ENCODE measurements at places on chromosomes 7 and 10.

DNA sequence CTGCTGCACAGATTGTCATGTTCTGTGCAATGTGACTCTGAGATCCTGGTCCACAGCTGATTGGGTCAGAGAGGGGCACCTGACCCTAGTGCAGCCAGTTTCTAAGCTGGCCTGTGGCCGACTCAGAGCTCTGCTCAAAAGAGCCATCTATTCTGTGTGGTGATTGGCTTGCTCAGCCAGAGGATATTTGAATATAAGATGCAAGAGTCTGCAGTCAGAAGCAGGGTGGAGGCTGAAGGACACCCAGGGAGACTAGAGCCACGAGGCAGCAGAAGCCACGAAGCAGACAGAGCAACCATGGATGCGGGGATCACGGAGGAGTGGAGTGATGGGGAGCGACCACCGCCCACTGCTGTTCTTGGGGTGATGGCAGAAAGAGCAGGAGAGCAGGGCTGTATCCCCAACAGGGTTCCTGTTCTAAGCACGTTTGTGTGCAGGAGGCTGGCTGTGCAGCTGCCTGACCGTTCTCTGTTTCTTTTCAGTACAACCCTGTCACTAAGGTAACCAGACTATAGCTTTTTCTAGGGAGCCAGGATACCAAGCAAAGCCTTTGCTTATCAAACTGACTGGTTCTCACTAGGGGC, 19.5 kb upstream of the RHEB start:
- DNase-seq, result no peak

DNA sequence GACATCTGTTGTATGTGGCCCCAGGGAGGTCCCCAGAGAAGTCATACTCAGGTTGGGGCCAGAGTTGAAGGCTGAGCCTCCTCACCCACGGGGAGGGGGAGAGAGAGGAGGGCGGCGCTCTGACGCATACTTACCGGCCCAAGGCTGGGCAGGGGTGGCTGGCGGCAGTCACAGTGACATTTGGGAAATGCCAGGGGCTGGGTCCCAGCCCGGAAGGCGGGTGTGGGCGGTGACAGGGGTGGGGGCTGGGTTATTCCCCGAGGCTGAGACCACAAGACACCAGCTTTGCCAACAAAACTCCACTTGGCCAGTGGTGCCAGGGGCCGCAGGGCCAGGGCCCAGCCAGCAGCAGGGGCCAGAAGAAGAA, 41.1 kb downstream of the RASGEF1A start:
- DNase-seq, result no peak

DNA sequence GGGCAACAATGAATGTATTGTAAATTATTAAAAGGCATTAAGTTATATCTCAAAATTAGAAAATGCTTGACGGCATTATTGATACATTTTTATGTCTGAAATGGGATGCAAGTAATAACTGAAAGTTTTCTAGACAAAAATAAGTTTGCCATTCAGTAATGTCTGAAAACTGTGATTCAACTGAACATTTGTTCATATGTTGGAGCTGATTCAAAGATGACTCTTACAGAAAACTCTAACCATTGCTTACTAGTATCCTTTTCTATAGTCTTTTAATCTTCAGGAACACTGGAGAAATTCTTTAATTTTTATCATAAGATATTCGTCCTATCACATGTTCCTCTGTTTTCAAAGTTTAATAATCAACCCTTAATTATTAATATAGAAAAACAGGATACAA, 71.1 kb upstream of the TFEC start:
- no peak for DNase-seq

DNA sequence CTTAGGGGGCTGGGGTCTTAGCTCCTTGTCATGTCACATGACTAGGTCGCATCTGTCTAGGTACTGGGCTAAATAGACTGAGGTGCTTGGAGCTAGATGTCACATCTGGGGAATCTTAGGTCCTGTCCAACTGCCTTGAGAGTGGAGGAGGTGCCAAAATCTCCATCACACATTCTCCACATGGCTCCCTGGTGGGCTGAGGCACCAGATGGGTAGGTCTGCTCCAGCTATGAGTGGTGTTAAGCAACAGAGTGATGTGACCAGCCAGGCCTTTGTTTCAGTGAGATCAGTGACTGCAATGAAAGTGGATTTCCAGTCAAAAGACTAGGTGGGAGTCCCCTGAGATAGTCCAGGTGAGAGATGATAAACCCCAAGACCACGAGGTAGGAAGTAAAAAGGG, 251.8 kb downstream of the BMPER start:
- DNase-seq, result no peak

DNA sequence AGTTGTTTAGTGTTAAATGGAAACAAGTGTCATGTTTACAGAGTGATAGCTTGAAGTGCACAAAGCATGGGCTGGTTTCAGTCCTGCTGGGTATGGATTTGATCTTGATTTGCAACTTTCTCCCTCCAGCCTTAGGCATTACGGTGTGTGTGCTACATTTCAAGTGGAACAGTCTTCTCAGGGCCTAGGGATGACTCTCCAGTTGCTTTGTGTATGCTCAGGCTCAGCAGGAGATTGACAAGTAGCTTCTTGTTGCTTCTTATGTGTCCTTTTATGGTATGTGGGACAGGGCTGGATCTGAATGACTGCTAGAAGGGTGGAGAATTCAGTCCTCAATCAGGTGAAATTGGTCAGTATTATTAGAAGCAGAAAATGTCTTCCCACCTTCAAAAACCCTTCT, 51.3 kb upstream of the PLEKHA1 start:
- DNase-seq, result no peak

- DNase-seq, result no peak
These were observed 145.7 kb upstream of the AHR start for GRCh38 chr7:17152721-17153120.

- no peak for DNase-seq
These were observed 55.7 kb upstream of the TEX47 start for GRCh38 chr7:88851220-88851619.

- peak; percentile 56 for DNase-seq
These were observed 777 bp downstream of the RUNDC3B start for GRCh38 chr7:87628780-87629569.

DNA sequence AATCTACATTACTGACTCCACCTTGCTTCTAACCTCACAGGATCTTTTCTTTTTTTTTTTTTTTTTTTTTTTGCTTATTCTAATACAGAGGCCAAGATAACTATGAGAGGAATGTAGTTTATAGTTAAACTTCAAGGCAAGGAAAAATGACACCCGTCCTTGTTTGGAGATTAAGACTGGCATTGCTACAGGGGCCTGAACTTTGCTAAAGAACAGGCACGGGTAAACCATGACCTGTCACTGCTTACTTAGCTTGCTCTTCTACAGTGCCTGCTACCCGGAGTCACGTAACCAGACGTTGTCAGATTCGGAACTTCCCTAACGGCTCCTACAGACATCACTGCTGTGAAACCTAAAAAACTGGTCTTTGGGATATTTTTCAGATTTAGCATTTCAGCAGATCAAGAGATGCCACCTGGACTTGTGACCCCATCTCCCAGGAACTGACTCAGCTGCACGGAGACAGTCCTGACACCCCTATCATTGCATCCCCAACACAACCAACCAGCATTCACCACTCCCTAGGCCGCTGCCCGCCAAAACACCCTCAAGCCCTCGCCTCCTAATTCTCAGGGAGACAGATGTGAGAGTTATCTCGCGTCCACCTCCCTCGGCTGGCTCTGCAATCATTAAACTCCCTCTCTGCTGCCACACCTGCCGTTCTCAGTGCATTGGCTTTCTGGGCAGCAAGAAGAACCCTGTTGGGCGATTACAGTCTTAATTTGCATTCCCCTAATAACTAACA, 27.5 kb downstream of the MAD1L1 start:
- no peak for DNase-seq

GRCh38 chr10:22700489-22700888, 13.9 kb downstream of the PIP4K2A start:
- DNase-seq, result no peak

GRCh38 chr7:33666531-33666930, 238.8 kb upstream of the BMPER start:
- no peak for DNase-seq

GRCh38 chr10:43939939-43940820, 291.5 kb upstream of the ZNF32 start:
- no peak for DNase-seq

Measured in naive B cell (primary cell).